ENCODE measurements at places on chromosomes 6 and 20.

DNA sequence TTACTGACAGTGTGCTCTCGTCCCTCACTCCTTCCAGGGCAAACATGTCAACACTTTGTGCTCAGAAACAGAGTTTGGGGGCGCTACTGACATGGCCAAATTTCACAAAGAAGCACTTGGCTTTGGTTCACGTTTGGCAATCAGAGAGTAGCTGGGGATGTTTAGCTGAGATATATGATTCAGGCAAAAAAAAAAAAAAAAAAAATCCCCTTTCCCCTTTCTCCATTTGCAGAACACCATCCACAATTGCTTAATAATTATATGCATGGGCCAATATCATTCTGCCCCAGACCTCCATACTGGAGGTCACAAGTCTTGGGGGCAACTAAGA lies 128.4 kb upstream of the ADGRF1 start:
- no peak for DNase-seq

GRCh38 chr20:10864076-10864672 lies 190.4 kb upstream of the JAG1 start:
- DNase-seq = no peak

DNA sequence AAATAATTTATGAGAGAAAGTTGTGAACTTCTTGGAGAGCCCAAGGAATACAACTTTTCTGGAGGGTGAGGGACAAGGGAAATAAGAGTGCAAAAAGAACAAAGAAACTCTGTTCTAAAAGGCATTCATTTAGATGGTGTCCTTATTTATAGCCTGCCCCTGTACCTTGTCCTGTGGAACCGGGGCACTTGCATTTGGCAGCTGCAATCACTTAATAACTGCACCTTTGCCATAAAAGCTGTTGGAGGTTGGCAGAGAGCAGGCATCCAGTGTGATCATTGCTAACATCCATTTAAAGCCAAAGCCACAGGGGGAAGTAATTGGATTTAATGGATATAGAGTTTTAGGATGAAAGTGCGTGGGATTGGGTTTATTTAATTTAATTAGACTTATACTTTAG lies 50.8 kb upstream of the SGK1 start:
- DNase-seq = no peak

DNA sequence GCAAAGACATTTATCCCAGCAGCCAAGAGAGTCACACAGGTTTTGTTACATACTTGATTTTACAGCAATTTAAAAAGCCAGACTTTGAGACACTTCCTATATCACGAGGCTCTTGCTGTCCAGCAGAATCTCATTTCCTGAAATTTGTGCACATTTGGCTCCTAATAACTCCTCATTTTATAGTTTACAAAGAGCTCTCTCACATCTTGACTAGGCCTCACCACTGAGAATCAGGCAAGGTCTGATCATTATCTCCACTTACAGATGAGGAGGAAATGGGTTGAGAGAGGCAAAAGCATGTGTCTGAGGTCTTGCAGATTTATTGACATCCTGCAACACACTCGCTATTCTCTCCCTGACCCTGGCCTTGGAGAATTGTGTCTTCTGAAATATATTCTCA lies 426.8 kb downstream of the MAFB start:
- no peak for DNase-seq

DNA sequence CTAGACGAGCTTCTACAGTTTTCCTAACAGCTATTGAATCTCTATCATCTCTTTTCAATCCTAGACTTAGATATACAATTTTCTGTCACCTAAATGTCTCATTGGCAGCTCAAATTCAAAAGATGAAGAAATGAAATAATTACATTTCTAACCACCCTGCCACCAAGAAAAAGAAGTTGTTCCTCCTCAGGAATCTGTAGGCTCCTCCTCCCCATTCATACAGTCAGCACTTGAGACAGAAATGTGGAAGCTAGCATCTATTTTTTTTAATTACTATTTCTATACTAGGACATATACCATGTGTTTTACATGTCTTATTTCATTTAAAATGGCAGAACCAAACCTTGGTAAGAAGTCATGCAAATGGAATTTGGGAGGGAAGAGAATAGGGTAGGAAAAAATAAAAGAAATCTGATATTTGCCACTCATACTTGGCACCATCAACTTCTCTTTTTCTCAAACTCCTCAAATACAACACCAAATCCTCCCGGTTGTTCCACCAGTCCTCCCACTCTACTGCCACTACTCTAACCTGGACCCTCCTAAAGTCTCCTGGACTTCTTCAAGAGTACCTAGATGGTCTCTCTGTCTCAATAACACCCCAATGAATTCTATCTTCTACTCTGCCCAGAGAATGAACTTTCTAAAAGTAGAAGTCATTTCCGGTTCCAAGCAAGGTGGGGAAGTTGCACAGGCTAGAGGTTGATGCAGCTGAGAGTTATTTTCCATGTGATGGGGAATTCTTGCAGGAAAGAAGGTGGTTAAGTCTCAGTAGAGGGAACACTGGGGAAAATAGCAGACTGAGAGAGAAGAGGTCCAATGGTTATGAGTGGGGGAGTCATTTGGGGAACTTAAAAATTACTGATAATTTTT lies 54.1 kb downstream of the ATXN1 start:
- DNase-seq = no peak

DNA sequence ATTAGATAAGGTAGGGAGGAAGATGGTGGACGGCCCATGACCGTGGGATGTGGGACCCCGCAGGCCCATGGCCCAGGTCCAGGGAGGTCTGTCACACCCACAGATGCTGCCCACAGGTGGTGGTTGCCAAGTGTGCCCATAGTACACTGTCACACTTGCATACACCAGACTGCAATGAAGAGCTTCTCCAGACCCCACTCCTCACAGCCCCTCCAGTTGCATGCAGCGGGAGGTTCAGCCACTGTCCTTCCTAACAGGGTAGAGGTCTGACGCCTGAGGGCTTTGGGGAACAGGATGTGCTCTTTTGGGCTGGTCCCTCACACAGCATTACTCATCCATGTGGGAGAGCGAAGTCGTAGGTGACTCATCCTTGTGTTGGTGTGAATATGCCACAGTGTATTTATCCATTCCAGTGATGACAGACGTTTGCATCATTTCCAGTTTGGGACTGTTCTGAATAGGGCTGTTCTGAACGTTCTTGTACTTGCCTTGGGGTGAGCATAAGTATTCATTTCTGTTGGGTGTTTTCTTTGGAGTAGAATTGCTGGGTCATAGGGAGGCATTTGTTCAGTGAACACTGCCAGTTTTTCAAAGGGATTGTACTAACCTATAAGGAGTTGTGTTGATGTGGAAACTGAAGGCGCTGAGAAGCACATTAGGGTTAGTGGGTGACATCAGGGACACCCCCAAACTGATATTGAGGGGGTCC lies 10.1 kb upstream of the PYGB start:
- peak; percentile 93 for DNase-seq

- DNase-seq = no peak
Measured at GRCh38 chr6:90765491-90765890, 178.6 kb upstream of the MAP3K7 start.

- DNase-seq = no peak
Measured at GRCh38 chr6:116060572-116061283, at the start of gene FRK. FRK (minus strand) TSS chr6:116060891; CDS start chr6:116060311, 580 bp downstream.

DNA sequence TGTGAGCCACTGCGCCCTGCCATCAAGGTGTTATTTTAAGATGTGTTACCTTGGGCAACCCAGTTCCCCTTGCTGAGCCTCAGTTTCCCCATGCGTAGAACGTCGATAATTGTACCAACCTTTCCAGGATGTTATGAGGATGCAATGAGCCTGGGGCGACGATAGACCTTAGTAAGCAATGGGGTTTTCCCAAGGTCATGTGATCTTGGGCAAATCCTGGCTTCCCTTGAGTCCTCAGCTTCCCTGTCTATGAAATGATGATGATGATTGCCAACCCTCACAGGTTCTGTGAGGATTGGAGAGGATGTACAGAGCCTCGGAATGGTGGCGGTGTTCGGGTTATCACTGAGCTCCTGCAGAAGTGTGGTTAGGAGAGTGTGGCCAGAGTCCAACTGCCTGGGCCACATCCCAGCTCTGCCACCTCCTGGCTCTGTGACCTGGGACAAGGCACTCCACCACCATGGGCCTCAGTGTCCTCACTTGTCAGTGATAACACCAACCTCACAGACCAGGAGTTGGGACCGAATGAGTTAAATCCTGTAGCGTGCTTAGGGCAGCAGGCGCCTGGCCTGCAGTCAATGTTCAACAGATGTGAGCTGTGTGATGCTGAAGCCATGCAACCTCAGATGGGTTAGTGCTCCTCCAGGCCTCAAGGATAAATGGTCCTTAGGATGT lies 23.4 kb downstream of the SIRPA start:
- DNase-seq = no peak

DNA sequence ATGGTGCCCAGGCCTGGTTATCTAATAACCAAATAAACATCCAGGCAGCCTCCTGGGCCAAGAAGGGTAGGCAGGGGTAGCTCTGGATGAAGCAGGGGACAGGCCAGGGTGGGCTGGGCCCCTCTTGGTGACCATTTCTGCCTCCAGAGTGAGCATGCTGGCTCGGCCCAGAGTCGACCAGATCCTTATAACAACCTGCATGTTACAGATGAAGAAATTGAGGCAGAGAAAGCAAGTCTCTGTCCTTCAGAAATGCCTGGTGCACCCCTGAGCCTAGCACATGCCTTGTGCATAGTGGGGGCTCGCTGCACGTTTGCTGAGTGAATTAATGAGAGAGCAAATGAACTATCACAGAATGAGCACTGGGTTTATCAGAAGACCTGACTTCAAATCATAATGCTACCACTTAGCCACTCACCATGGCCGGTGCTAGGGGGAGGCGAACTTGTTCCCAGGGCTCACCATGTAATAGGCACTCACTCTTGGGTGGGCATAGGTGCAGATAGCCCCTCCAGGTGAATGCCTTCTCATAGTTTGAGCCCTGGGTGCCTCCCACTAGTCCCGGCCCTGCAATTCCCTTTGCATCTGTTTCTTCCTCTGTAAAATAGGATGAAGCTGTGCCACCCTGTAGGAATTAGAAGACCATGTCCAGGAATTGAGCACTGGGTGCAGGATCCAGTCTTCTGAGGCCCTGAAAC lies 3.8 kb upstream of the APCDD1L start:
- DNase-seq = no peak

DNA sequence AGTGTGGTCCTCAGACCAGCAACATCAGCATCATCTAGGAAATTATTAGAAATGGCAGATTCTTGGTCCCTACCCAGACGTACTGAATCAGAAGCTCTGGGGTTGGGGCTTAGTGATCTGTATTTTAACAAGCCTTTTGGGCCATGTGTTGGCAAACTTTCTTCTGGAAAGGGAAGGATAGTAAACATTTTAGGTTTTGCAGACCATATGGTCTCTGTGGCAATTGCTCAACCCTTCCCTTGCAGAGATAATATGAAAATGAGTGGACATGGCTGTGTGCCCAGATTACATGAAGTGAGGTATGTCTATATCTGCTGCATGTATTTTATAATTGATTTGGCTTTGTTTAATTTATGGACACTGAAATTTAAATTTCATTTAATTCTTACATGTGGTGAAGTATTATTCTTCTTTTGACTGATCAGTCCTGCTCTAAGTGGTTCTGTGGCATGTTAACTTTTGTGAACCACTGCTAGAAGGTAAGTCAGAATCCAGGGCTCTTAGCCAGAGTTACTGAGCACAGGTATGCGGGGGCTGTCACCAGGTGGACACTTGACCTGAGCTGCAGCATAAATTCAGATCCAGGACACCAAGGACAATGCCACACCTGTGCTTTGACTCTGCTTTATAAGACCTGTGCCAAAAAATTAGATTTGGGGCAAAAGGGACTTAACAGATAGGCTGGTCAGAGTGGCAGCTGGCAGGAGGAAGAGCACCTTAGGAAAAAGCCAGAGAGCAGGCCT lies 43.2 kb downstream of the LY86 start:
- DNase-seq = no peak

DNA sequence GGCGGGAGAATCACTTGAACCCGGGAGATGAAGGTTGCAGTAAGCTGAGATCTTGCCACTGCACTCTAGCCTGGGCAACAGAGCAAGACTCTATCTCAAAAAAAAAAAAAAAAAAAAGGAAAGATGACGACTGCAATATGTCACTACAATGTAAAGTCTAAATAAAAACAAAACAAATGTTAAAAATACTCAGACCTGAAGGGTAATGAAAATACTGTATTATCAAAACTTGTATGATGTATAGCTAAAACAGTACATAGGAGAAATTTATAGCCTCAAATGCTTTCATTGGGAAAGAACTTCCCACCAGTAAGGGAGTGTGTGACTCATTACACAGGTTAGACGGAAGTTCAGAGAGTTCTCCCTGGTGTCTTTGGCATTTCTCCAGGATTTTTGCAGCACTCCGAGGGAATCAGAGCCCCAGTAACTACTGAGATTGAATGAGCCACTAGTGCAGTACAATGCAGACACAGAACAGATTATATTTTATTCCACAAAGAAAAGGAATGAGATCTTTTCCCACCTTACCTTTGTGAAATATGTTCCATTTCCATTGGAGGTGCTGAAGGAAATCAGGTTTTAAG lies 12.5 kb upstream of the RALGAPB start:
- no peak for DNase-seq
